Type B pancreatic cell (in vitro differentiated cells): ENCODE measurements at places on chromosomes 16 and 17. TPM values are rescaled to one million over a fixed set of nuclear protein-coding genes. Genes with fewer than 3 reads are reported as not detected.

The HSPB9 gene
- total RNA-seq, result 0.36 TPM in 1 of 2 replicates, not detected in the other

The PRM2 gene
- total RNA-seq, result not detected in 2 replicates

GRCh38 chr16:12395268-12395667 is 408.4 kb downstream of the CPPED1 start:
- no peaks in the 10 kb centered on the region for H3K36me3 ChIP-seq
- H3K27me3 ChIP-seq, result no peaks in the 10 kb centered on the region
- no peak overlapping the region for H3K4me3 ChIP-seq
- H3K27ac ChIP-seq, result no peak overlapping the region
- DNase-seq, result no peak
- H3K4me1 ChIP-seq, result no peaks in the 10 kb centered on the region

The ETV4 gene
- 18.3 and 28.2 TPM in 2 replicates for total RNA-seq

DNA sequence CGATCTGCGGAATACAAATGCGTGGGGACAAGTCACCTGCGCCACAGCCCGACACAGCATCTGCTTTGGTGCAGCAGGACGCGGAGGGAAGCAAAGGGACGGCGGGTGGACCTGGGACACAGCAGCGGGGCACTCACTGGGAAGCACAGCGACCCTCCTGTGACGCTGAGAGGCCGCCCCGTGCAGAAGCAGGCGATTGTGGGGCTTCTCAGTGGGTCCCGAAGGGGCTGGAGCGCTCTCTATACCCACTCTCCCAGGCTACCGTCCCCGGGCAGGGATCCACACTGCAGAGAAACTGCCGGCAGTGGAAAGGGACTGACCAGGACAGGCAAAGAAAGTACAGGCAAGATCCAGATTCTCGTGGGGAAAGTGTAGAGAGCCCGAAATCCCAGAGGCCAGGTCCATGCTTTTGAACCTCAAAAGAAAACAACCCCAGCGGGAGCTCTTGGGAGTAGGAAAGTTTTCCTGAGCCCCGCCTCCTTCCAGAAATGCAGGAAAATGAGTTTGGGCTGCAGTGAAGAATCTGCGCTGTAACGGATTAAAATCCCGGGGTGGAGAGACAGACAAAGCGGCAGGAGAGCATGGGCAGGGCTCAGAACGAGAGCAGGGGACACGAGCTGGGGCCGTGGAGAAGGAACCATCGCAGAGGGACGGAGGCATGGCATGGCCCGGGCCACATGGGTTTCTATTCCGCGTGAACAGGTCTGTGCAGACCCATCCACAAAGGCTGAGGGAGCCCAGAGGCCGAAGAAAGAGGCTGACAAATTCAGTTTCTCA is 12.7 kb downstream of the COX4I1 start:
- no peaks in the 10 kb centered on the region for H3K36me3 ChIP-seq
- no peak for DNase-seq
- no peak overlapping the region for H3K4me3 ChIP-seq
- H3K27ac ChIP-seq, result no peak overlapping the region

DNA sequence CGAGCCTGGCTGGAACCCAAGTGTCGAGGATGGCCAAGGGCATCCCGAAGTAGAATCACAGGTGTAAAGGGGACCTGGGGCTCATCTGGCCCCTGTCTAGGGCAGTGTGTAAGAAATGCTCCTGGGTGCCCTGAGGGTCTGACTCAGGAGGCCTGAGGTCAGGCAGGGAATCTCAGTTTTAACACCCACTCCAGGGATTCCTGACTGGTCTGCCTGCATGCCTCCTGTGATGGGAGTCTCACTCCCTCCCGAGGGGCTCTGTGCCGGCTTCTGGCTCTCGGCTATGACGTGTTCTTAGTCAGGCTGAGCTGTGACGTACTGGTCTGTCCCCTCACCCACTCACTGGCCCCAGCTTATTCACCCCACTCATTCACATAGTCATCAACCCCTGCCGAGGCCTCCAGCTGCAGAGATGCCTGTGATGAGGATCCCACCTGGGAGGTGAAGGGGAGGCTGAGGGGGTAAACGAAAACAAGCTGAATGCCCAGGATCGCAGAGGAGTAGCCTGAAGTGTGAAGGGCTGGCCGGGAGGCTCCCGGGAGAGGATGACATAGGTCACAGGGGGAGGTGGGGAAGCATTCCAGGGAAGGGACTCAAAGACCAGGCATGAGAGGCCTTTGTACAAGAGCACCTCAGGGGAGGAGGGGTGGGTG is 23.8 kb downstream of the FAM83G start:
- no peaks in the 10 kb centered on the region for H3K4me1 ChIP-seq
- H3K36me3 ChIP-seq, result no peaks in the 10 kb centered on the region
- DNase-seq, result no peak

The SLFN14 gene
- not detected in 2 replicates for total RNA-seq

The TBX6 gene
- 1.6 TPM in 2 replicates for total RNA-seq

GRCh38 chr17:55735731-55736405 is 13.2 kb upstream of the TMEM100 start:
- H3K4me1 ChIP-seq, result peaks cover 33% of the 10 kb centered on the region
- no peak overlapping the region for H3K4me3 ChIP-seq
- no peak for DNase-seq
- no peak overlapping the region for H3K27ac ChIP-seq
- H3K36me3 ChIP-seq, result no peaks in the 10 kb centered on the region

DNA sequence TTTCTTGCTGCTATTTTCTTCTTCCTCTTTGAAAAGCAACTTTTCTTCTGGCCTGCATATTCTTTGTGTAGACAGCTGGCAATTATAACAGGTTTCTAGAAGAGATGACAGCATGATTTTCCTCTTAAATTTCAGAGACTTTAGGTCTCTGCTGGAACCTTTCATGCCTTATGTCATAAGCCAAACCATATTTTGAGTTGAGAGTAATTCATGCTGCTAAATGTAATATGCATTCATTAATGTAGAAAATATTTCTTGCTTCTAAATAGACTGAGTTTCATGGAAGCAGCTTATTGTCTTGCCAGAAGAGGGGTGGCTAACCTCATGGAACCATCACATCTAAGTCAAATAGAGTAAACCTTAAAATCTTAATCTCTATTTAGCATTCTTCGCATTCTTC is 25.9 kb upstream of the ABCA9 start:
- H3K27me3 ChIP-seq, result peaks cover 7% of the 10 kb centered on the region
- H3K4me1 ChIP-seq, result no peaks in the 10 kb centered on the region
- no peak overlapping the region for H3K27ac ChIP-seq

The NKD1 gene
- 33.8 and 43.2 TPM in 2 replicates for total RNA-seq

GRCh38 chr16:85916141-85916890 is 17.4 kb downstream of the IRF8 start:
- no peaks in the 10 kb centered on the region for H3K36me3 ChIP-seq
- peak overlapping the region; percentile 8 for H3K27ac ChIP-seq
- H3K27me3 ChIP-seq, result peaks cover 24% of the 10 kb centered on the region
- no peak overlapping the region for H3K4me3 ChIP-seq
- DNase-seq, result no peak
- peaks cover 20% of the 10 kb centered on the region for H3K4me1 ChIP-seq

- H3K4me1 ChIP-seq, result no peaks in the 10 kb centered on the region
- H3K4me3 ChIP-seq, result no peak overlapping the region
- DNase-seq, result no peak
- H3K36me3 ChIP-seq, result peaks cover 42% of the 10 kb centered on the region
These were observed 38.6 kb downstream of the SYNRG start for GRCh38 chr17:37570527-37571093.

- no peak overlapping the region for H3K4me3 ChIP-seq
- no peak for DNase-seq
- no peak overlapping the region for H3K27ac ChIP-seq
- H3K36me3 ChIP-seq, result no peaks in the 10 kb centered on the region
- H3K4me1 ChIP-seq, result no peaks in the 10 kb centered on the region
These were observed 110.6 kb upstream of the RBBP6 start for GRCh38 chr16:24428756-24429155.

- no peaks in the 10 kb centered on the region for H3K36me3 ChIP-seq
- no peak overlapping the region for H3K27ac ChIP-seq
- peaks cover 16% of the 10 kb centered on the region for H3K27me3 ChIP-seq
These were observed 15.1 kb downstream of the FA2H start for GRCh38 chr16:74759564-74759963.

- DNase-seq, result no peak
- H3K4me1 ChIP-seq, result peaks cover 43% of the 10 kb centered on the region
- H3K27me3 ChIP-seq, result no peaks in the 10 kb centered on the region
These were observed 820 bp downstream of the TLCD1 start for GRCh38 chr17:28725166-28725659.

DNA sequence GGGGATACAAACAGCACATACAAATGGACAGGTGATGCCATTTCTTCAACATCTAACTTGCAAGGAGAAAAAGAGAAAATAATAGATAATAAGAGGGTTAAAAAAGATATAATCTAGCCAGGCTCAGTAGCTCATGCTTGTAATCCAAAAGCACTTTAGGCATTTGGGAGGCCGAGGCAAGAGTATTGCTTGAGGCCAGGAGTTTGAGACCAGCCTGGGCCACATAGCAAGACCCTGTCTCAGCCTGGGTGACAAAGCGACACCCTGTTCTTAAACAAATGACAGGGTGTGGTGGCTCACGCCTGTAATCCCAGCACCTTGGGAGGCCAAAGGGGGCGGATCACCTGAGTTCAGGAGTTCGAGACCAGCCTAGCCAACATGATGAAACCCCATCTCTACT is 19.3 kb downstream of the C16orf87 start:
- H3K4me3 ChIP-seq, result no peak overlapping the region
- no peaks in the 10 kb centered on the region for H3K27me3 ChIP-seq
- no peaks in the 10 kb centered on the region for H3K4me1 ChIP-seq
- no peak overlapping the region for H3K27ac ChIP-seq

The TPPP3 gene
- total RNA-seq, result 39.3 and 44.5 TPM in 2 replicates

The MGRN1 gene
- 87.9 and 88.6 TPM in 2 replicates for total RNA-seq

DNA sequence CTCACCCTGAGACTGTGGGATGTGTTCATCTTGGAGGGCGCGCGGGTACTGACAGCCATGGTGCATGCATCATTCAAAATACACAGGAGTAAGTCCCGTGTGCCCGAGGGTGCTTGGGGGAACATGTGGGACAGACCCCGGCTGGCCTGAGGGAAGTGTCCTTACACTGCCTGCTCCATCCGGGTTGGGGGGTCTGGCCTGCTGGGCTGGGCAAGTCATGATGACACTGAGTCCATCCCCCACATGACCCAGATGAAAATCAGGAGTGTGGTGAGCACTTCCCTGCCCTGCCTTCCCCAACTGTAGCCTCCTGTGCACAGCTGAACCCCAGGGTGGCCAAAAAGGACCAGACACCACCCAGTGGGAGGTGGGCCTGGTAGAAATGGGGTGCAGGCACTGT is 10.8 kb downstream of the TBC1D26 start:
- peaks cover 5% of the 10 kb centered on the region for H3K27me3 ChIP-seq
- no peaks in the 10 kb centered on the region for H3K36me3 ChIP-seq
- H3K4me1 ChIP-seq, result peaks cover 5% of the 10 kb centered on the region
- no peak overlapping the region for H3K27ac ChIP-seq
- no peak for DNase-seq

DNA sequence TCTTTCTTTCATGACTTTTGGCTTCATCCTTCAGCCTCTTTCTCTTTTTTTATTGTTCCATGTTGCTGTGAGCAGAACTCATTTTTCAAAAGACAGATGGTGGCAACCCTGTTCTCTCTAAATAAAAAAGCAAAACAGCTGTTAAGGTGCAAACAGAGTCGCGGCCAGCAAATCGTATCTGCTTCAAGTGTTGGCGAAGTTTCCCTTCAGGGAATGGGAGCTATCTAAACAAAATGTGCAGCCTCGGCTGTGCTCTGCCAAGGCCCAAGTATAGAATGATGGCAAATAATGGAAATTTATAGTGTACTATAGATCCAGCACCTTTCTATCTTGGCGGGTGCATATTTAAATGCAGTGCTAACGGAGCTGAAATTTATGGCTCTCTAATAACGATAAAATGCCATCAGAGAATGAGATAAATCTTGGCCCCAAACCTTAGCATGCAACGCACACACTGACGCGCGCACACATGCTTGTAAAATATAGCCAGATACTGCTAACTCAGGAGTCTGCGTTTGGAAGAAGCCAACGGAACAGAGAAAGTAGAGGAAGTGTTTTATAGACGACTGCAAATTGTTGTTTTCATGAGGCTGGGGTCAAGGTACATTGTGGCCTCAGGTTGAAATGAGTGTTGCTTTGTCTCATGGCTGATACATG is 315.5 kb upstream of the RBFOX1 start:
- no peaks in the 10 kb centered on the region for H3K36me3 ChIP-seq
- H3K4me3 ChIP-seq, result no peak overlapping the region
- DNase-seq, result no peak
- H3K4me1 ChIP-seq, result no peaks in the 10 kb centered on the region
- no peaks in the 10 kb centered on the region for H3K27me3 ChIP-seq

DNA sequence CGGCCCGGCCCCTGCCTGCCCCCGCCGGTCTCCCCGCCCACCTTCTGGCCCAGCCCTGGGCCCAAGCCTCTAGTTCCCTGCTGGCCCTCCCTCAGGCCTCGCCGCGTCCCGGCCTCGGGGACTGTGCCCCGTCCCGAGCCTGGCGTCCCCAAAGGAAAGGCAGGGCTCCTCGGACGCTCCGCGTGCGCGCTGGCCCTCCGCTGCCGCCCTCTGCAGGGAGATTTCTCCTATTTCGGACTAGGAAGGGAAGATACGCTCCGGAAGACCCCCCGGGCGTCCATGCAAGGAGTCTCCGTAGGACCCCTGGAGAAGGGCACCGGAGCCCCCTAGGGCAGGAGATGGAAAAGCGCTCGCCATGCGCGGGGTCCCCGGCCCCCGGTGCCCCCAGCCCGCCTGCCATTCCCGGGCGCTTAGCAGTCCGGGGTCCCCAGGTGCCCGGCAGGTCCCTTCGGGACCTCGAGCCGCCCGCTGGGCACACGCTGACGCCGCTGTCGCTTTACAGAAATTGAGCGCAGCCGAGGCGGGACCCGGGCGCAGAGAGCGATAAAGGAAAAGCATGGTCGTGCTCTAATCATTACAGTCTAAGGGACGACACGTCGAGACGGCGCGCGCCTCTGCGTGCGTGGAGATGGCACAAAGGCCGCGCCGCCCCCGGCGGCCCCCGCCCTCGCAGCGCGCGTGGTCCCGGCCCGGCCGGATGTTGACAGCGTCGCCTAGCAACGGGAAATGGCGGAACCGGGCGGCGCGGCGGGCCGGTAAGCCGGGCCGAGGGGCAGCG is at the start of gene CCDC40:
Gene CCDC40 (plus strand): TSS at position 706 of the 778 bp plus-strand sequence. CDS start 21 bp downstream, at position 727.
- no peaks in the 10 kb centered on the region for H3K27me3 ChIP-seq
- H3K36me3 ChIP-seq, result peaks cover 7% of the 10 kb centered on the region
- peak within 1 kb of the TSS; percentile 94 for H3K27ac ChIP-seq
- DNase-seq, result peak; percentile 88

DNA sequence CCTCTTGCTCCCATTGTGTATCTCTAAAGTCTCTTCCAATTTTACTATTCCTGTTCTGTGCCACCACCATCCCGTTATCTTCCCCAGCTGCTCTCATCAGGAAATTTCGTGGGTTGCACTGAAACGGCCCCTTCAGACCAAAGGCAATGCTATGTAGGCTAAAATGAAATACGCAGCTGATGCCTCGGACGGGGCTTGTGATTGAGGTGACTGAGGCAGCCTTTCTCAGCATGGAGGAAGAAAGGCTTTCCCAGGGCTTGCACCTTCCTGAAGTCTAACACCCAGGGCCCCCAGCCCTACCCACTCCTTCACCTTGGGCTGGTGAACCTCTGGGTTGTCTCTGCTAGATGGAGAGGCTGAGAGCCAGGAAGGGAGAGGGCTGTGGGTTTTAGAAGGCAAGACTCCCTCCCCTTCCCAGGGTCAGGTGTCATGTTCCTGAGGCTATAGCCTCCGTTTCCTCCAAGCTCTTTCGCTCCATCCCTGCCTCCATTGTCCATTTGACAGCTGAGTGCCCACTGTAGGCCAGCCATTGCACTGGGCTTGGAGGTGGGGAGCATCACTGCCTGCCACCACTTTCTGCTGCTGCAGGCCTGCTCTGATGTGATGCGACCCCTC is 7.8 kb downstream of the CCDC200 start:
- no peak overlapping the region for H3K4me3 ChIP-seq
- no peak overlapping the region for H3K27ac ChIP-seq
- peaks cover 6% of the 10 kb centered on the region for H3K4me1 ChIP-seq
- H3K36me3 ChIP-seq, result no peaks in the 10 kb centered on the region

GRCh38 chr16:47049901-47050583 is 76.6 kb upstream of the DNAJA2 start:
- no peak for DNase-seq
- no peaks in the 10 kb centered on the region for H3K27me3 ChIP-seq
- no peaks in the 10 kb centered on the region for H3K36me3 ChIP-seq
- H3K4me3 ChIP-seq, result no peak overlapping the region
- H3K27ac ChIP-seq, result no peak overlapping the region

The RNF40 gene
- 107 and 131 TPM in 2 replicates for total RNA-seq
